Urinary bladder (tissue), 4 donors: ENCODE measurements at places on chromosomes 12 and 14. TPM values are rescaled to one million over a fixed set of nuclear protein-coding genes. Genes with fewer than 3 reads are reported as not detected.

Gene PFKM
- 46.6 TPM for total RNA-seq

DNA sequence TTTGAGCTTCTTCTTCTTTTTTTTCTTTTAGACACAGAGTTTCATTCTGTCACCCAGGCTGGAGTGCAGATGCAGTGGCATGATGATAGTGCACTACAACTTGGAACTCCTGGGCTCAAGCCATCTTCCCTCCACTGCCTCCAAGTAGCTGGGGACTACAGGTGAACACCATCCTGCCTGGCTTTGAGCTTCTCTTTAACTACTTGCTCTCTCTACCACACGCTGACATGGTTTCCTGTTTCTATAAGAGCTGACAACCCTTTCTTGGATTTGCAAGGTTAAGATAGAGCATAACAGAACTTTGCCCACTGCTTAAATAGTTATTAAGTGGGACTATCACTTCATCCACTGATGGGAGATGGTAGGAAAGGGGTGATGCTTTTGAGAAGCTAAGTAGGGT lies 82.4 kb upstream of the SLC38A2 start:
- DNase-seq: no peak

DNA sequence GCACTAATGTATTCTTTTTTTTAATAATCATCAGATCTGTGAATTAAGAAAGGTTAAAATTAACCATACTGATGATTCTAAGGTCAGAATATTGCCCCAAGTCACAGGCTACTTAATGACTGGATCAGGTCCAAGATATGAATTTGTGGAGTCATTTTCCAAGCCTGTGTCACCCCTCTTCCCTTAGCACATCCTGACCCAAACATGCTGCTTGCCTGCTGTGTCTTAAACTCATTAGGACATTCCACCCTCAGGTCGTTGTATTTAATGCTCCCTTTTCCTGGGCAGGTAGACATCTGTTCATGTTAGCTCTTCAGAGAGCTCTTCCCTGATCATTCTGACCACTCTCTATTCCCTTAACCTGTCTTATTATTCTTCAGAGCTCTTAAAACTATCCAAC lies 463.5 kb upstream of the PDE3A start:
- DNase-seq: no peak

DNA sequence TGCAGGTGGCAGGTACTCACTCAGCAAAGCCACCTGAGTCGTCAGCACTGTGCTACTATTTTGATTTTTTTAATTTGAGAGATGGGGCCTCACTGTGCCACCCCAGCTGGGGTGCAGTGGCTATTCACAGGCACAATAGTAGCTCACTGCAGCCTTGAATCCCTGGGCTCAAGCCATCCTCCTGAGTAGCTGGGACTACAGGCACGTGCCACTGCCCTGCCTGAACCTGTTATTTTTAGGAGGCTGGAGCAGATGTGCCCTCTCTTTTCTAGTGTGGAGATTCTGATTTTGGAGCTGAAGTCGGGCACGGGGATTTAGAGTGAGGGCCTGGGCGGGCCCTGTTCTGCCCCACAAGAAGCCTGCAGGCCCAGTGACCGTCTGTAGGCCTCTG lies 17.3 kb downstream of the SLC25A47 start:
- DNase-seq: no peak

DNA sequence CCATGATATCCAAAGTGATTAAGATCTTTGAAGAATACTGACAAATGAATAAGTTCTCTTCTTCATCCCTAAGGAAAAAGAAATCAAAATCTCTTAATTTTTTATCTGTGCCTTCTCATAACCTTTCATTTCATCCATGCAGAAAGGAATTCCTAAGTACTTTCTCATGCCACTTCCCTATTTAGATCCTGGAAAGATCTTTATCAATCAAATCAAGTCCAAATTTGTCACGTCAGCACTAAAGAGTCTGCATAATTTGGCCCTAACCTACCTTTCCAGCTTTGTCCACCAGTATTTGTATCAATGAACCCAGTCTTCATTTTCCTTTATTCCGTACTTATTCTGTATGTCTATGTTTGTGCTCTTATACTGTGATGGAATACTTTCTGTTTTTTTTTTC lies 41.2 kb downstream of the VEZT start:
- DNase-seq: no peak

DNA sequence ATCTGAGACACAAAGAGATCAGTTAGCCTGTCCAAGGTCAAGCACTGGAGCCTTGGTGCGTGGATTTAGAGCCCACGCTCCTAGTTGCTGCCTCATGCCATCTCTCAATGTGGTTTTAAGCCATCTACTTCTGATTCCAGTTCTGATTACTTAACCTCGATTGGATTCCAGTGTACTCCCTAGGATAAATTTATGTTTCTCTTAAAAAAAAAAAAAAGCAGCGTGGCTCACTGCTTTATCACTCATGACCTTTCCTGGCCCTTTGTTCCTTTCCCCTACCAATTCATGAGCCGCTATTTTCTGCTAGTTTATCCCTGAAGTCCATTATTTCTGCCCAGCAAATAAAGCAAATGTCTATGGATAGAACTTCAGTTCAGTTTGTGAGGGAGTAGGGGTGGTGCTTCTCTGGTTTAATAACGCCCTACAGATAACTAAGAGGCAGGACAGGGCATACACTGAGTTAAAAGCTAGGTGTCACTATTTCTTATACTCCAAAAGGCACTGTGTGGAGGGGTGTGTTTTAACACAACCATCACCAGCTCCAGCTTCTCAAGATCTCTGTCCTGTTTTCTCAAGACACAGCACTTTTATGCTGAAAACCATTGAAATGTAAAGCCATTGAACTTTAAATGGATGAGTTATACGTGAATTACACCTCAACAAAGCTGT lies 9.8 kb upstream of the PARP11 start:
- DNase-seq: no peak

DNA sequence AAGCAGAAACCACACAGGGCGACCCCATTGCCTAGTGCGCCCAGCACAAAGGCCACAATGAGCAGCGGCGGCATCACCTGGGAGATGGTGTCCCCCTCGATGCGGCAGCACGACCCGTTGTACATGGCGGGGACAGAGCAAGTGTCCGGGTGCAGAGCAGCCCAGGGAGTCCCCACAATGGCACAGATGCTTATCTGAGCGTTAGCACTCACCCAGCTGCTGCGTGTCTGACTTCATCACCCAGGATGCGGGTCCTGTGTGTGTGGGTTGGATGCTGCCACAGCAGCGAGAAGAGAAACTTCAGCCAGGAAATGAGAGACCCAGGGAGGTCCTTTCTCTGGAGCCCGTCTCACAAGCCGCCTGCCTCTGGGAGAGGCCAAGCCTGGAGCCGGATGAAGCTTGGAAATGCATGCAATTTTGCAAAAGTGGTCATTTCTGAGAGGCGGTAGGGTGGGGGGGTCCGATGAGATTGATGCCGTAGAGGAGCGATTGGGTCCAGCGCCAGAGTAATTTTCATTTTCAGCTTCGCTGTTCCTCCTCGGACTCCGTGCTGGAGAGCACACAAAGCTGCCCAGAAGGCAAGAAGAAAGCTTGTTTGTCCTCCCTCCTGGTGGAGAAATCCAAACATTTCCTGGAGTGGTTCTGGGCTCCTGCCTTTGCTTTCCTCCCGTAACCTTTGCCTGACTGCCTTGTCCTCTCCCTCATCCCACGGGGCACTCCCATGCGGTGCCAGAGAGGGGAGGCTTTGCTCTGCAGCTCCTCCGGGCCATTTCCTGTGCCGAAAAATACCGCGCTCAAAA lies at the start of gene HCAR1:
HCAR1 (minus strand) TSS at position 630 of the 800 bp plus-strand sequence; CDS start at position 125, 505 bp downstream.
- no peak for DNase-seq

Gene USP44
- 0.42 TPM for total RNA-seq

- no peak for DNase-seq
Observed at GRCh38 chr12:8052679-8053078, 13.5 kb downstream of the C3AR1 start.

GRCh38 chr12:6635856-6636531 lies at the start of gene LPAR5:
Gene LPAR5 (minus strand): TSS chr12:6635959. CDS start chr12:6621248, 14,711 bp downstream.
- DNase-seq: no peak

Gene KRT78
- total RNA-seq: not detected

GRCh38 chr12:93415723-93416464 lies 25.9 kb downstream of the UBE2N start:
- DNase-seq: no peak

Gene CISTR
- not detected for total RNA-seq

- DNase-seq: no peak
Observed at GRCh38 chr14:85296456-85297210, 233.3 kb upstream of the FLRT2 start.

Gene IFNG-AS1
- 0.32 TPM for total RNA-seq
